ENCODE measurements at places on chromosomes 2 and 18.

- no peak for DNase-seq
Measured at GRCh38 chr2:9089831-9090230, 86.3 kb upstream of the MBOAT2 start.

DNA sequence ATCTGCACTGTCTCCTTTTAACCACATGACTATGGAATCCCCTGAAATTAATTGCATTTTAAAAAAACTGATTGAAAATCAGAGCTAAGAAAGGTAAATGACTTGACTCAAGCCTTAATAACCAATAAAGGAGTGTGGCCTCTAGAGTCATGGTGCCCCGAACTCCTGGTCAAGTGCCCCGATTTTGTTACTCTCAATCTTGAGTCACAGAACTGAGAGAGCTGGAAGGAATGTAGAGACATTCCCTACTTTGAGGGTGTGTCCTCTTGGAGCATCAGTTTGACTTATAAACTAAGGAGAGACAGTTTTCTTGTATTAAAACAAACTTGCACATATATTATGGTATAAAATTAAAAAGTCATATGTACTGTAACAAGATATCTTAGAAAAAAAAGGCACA is 2.4 kb downstream of the WDR43 start:
- no peak for DNase-seq

DNA sequence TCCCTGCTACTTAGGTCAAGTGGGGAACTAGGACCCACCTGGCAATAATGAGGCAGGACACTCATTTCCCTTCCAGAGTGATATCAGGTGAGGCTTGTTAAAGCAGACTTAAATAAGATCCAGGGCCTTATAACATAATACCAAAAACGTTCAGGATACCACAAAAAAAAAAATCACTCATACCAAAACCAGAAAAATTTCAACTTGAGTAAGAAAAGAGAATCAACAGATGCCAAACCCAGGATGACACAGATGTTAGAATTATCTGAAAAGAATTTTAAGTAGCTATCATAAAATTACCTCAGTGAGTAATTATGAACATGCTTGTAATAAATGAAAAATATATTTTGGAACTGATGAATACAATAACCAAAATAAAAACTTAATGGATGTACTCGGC is 255.6 kb upstream of the OSR1 start:
- DNase-seq = no peak

- DNase-seq = no peak
Measured at GRCh38 chr2:153386481-153386897, 92.1 kb downstream of the RPRM start.

- no peak for DNase-seq
Measured at GRCh38 chr2:132419941-132420340, 3.3 kb downstream of the GPR39 start.

DNA sequence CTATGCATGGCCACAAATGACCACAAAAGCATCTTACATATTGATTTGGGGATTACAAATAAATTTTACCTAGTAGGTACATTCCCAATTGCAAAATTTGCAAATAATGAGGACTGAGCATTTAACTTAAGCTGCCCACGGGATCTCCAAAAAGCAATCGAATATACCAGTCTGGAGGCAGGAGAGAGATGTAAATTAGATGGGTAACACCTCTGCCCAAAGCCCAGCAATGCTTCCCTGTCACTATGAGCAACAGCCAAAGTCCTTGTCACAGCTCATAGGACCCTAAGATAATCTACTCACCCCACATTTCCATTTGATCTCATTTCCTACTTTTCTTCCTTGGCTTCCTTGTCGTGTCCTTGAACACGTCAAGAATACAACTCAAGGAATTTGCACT is 172.2 kb downstream of the SUCLG1 start:
- no peak for DNase-seq

- no peak for DNase-seq
Measured at GRCh38 chr2:215432759-215433594, 2.9 kb downstream of the FN1 start.

- DNase-seq = no peak
Measured at GRCh38 chr2:205405752-205406151, 276.5 kb upstream of the NRP2 start.

DNA sequence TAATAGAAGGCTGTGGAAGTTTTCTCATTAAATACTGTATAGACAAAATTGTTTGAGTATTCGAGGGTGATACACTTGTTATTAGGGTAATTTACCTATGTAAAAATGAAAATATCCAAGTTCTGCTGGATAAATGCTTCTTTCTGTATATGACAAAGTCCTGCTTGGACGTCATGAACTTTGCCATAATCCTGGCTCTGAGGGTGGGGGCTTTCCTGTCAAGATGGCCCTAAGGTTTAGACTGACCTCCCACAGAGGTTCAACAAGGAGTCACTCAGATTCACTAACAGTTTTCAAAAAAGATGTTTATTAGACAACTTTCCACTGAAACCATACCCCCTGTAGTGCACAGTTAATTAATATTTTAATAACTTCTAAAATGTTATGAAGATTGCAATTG is 52.5 kb upstream of the NABP1 start:
- no peak for DNase-seq

GRCh38 chr18:70491734-70492348 is 203.0 kb downstream of the SOCS6 start:
- peak; percentile 4 for DNase-seq

DNA sequence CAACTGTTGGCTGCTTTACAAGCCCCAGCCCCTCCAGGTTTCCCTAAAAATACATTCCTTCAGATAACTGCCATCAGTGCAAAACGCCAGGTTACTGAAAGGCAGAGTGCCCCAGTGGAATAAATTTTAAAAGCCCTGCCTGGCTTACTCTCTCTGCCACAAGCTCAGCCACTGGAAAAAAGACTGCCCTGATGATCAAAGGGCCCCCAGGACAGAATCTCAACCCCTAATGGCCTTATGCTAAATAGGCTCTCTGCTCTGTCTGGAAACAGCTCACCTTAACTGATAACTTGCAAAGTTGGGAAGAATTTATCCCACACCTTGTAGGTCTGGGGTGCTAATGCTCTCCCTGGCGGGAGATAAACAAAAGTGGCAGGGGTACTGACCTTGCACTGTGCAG is 33.9 kb downstream of the CFAP53 start:
- no peak for DNase-seq

GRCh38 chr2:8378016-8378810 is 303.6 kb upstream of the ID2 start:
- no peak for DNase-seq

Measured in stimulated activated CD8-positive, alpha-beta memory T cell treated with anti-CD3 and anti-CD28 coated beads, Interleukin-7, amount 100 ng/mL, for 1 hour (primary cell).